ENCODE measurements at places on chromosomes 13 and 19.

DNA sequence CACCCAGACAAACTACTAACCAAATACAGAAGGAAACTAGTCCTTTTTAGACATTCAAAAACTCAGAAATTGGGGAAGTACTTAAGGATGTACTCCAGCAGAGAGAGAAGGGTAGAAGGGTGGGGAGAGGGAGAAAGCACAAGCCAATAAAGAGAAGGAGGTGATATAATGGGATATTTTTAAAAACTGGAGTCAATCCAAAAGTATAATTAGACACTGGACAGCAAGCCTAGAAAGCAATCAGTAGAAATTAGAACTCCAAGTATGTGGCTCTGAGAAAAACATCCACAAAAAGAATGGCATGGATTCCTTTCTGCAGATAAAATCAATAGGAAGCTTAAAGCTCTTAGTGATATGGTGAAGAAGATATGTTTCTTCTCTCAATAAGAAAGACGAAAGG, 55.8 kb downstream of the PEPD start:
- no peak overlapping the region for H3K27ac ChIP-seq
- H3K4me3 ChIP-seq, result no peak overlapping the region
- no peaks in the 10 kb centered on the region for H3K36me3 ChIP-seq
- no peaks in the 10 kb centered on the region for H3K4me1 ChIP-seq

GRCh38 chr19:56848166-56848565, 7.6 kb upstream of the PEG3 start:
- H3K27me3 ChIP-seq, result no peaks in the 10 kb centered on the region
- DNase-seq, result no peak
- no peak overlapping the region for H3K4me3 ChIP-seq
- no peaks in the 10 kb centered on the region for H3K4me1 ChIP-seq
- no peak overlapping the region for H3K27ac ChIP-seq

DNA sequence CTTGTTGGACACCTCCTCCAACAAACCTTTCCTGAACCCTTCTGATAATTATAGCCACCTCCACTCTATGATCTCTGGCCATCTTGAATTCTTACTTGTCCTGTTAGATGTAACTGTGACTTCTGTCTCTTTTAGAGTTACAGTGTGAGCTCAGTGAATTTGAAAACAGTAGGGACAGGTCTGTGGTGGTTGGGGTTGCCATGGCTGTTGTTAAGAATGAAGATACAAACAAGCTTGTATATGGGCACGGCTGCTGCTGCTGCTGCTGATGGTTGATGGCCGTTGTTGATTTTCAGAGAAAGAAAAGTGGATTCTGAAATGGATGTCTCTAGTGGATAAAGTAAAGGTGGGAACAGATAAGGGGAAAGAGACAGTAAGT, 101.5 kb downstream of the STARD13 start:
- H3K4me3 ChIP-seq, result no peak overlapping the region
- peaks cover 6% of the 10 kb centered on the region for H3K36me3 ChIP-seq
- DNase-seq, result no peak
- no peaks in the 10 kb centered on the region for H3K27me3 ChIP-seq
- no peak overlapping the region for H3K27ac ChIP-seq

DNA sequence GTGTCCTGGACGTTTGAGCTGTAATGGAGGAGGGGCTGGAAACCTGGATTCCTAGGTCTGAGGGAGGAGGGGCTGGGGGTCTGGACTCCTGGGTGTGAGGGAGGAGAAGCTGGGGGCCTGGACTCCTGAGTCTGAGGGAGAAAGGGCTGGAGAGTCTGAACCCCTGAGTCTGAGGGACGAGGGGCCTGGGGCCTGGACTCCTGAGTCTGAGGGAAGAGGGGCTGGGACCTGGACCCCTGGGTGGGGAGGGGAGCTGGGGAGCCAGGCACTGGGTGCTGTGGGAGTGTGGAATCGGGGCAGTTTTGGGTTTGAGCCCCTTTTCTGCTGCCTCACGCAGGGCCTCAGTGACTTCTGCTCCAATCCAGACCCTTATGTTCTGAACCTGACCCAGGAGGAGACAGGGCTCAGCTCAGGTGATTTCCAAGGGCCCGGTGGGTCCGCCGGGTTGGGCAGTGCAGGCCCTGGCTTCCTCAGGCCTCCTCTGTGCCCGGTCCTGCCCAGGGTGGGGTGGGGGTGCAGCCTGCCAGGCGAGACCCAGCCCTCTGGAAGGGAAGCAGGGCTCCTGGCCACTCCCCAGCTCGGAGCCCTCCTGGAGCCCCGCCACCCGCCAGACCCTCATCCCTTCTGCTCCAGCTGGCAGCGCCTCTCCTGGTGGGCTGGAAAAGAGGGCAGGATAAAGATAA, 14.4 kb downstream of the TTYH1 start:
- no peak for DNase-seq
- no peaks in the 10 kb centered on the region for H3K27me3 ChIP-seq
- H3K36me3 ChIP-seq, result no peaks in the 10 kb centered on the region
- H3K27ac ChIP-seq, result no peak overlapping the region
- H3K4me3 ChIP-seq, result no peak overlapping the region
- peaks cover 17% of the 10 kb centered on the region for H3K4me1 ChIP-seq

DNA sequence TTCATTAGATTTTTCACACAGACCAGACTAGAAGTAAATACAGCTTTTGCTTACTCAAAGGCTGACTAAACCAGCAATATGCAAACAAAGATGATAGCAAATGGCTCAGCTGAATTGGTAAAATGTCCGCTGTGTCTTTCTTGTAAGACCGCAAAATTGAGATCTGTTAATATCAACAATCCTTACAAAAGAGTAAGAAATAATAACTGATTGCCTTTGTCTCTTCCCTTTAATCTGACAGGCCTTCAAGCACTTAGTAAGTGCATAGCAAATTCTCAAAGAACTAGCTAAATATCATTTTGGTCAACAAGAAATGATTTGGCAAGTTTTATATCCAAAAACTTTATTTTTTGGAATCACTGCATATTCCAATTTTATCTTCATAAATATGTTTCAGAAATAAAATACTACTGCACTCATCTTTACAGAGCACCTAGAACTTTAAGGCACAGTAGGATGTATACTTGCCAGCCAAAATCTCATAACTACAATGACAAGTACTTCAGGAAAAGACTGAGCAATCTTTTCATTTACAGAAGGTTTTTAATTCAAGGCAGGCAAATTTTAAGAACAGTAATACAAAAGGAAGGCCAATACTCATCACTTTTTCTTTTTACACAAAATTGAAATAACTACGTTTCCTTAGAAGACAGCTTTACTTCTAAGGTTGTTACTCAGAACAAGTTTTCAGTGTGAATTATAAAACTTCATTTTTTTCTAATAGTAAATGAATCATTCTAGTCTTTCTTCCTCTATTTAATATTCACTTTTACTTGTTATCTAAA, 1.1 kb downstream of the ELF1 start:
- H3K4me1 ChIP-seq, result peaks cover 19% of the 10 kb centered on the region
- peaks cover 13% of the 10 kb centered on the region for H3K36me3 ChIP-seq
- DNase-seq, result no peak
- peak overlapping the region; percentile 45 for H3K4me3 ChIP-seq

DNA sequence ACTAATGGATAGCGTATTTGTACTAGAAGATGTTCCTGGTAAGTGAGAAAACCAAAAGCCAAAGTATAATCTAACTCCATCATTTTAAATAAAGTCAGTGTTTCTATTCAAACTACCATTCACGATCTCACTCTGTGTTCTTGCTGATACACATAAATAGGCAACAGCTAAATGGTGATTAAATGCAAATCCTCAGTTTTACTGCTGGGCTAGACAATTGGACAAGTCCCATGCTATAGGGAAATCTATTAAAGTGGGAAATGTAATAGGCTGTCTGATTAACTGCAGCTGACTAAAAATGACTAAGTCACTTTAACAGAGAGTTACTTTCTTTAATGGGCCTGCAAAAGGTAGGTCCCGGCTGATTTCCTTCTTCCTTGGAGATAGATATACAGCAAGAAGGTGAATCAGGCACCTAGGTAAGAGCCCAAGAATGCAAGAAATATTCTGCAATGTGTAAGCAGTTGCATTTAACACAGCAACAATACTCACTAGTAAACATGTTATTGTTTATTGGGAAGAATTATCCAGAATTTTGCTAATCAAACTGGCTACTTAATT, 298.4 kb downstream of the SLITRK6 start:
- peaks cover 46% of the 10 kb centered on the region for H3K4me1 ChIP-seq
- peak overlapping the region; percentile 86 for H3K27ac ChIP-seq
- no peaks in the 10 kb centered on the region for H3K27me3 ChIP-seq
- H3K36me3 ChIP-seq, result no peaks in the 10 kb centered on the region
- DNase-seq, result no peak

DNA sequence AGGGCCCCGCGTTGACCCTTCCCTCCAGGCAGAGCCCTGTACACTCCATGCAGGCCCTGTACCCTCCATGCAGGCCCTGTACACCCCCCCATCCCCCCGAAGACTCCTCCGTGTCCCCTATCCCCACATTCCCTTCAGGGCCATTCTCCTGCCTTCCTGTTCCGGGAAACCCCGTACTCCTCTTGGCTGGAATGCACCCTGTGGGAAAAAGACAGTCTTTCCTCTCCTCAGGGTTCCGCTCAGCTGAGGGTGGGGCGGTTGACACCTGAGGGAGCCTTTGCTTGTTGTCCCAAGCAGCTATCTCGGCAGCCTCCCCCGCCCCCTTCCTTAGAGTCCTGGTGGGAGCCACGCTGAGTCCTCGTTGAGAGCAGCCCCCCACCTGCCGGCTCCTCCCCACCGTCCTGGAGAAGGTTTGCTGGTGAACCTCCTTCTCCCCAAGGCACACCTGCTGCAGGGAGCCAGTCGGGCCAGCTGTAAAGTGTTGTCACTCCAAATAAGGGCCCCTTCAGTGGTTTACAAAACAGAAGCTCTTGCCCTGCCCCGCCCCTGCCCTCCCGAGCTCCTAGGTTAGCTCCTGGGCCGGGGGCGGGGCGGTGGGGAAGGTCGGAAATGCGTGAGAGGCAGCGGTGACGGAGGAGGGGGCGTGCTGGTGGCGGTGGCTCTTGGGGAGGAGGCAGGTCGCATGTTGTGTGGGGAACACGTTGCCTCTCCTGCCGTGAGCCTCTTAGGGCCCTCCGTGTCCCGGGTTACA, 1.5 kb downstream of the GNA11 start:
- H3K27ac ChIP-seq, result peak overlapping the region; percentile 5
- H3K4me3 ChIP-seq, result peak overlapping the region; percentile 87
- H3K36me3 ChIP-seq, result no peaks in the 10 kb centered on the region
- peaks cover 17% of the 10 kb centered on the region for H3K4me1 ChIP-seq
- H3K27me3 ChIP-seq, result no peaks in the 10 kb centered on the region
- DNase-seq, result no peak

DNA sequence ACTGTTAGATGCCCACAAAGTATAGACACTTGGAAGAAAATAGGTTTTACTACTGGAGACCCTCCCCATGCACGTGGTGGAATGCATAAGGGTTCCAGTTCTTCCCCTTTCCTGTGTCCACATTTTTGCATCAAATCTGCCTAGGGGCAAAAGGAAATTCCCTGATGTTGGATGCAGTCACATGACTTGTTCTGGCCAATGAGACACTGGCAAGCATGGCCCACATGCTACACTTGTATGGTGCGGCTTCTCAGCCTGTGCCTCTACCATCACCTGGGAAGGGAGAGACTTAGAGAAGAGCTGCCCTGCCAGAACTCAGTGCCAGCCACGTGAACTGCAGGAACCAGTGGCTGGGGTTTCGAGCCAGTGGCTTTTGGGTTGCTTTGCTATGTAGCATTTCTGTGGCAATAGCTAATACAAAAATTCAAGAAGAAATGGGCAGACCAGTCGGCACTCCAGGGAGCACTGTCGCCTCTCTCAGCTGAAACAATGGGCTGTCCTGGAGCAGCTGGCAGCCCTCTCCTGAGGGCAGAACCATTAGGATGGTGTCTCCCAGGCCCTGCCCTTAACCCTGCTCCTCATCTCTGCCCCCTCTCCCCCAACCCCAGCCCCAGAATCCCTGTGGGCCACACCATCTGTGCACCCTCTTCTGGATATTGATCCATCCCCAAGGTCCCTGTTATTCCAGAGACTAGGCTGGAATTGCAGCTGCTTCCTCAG, 634.0 kb downstream of the UQCRFS1 start:
- no peak overlapping the region for H3K27ac ChIP-seq
- DNase-seq, result no peak
- no peak overlapping the region for H3K4me3 ChIP-seq
- H3K27me3 ChIP-seq, result no peaks in the 10 kb centered on the region

GRCh38 chr19:1699386-1699785, 47.0 kb upstream of the TCF3 start:
- no peak overlapping the region for H3K27ac ChIP-seq
- H3K4me3 ChIP-seq, result no peak overlapping the region
- no peak for DNase-seq
- no peaks in the 10 kb centered on the region for H3K4me1 ChIP-seq

DNA sequence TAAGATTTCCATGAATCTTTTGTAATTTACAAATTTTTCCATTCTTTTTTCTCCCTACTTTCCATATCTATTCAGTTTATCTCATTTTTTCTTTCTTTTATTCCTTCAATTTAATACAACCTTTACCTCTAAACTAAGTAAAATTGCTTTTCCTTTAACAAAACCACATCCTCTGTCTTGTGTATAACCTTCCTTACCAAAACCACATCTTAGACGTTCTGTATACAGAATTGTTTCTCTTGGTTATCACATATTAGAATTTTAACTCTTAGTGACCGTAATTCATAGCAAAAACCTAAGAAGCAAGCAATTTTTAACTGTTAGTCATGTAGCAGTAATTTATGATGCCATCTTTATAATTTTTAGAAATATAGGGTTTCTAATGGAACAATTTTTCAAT, 15.0 kb downstream of the PPP5C start:
- no peak overlapping the region for H3K27ac ChIP-seq
- peaks cover 84% of the 10 kb centered on the region for H3K36me3 ChIP-seq
- no peak overlapping the region for H3K4me3 ChIP-seq
- H3K4me1 ChIP-seq, result no peaks in the 10 kb centered on the region

- no peak overlapping the region for H3K27ac ChIP-seq
- H3K4me1 ChIP-seq, result no peaks in the 10 kb centered on the region
- no peaks in the 10 kb centered on the region for H3K27me3 ChIP-seq
- no peak overlapping the region for H3K4me3 ChIP-seq
Measured at GRCh38 chr13:28204690-28205443, 66.5 kb downstream of the PAN3 start.

GRCh38 chr13:106526738-106527444, 8.6 kb downstream of the EFNB2 start:
- H3K4me3 ChIP-seq, result no peak overlapping the region
- H3K27ac ChIP-seq, result no peak overlapping the region
- no peaks in the 10 kb centered on the region for H3K27me3 ChIP-seq
- peaks cover 57% of the 10 kb centered on the region for H3K36me3 ChIP-seq
- DNase-seq, result no peak
- H3K4me1 ChIP-seq, result peaks cover 69% of the 10 kb centered on the region

GRCh38 chr13:41040584-41041334, 20.6 kb upstream of the WBP4 start:
- H3K4me3 ChIP-seq, result no peak overlapping the region
- no peak overlapping the region for H3K27ac ChIP-seq
- H3K4me1 ChIP-seq, result no peaks in the 10 kb centered on the region
- DNase-seq, result no peak

DNA sequence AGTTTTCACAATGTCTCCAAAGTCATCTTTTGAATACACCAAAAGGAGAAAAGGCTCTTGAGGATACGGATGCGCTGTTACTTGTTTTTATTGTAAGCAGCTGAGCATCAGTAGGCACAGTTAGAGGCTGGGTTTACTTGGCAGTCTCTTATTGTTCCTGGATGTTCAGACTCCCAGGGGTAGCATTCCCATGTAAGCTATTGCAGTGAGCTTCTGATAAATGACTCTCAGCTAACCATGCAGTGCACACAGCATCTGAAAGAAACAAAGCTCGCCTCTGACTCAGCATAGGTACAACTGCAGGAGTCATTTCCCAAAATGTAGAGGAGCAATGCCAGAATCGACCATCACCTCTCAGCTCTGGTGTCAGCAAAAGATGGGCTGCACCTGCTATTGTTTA, 84.8 kb downstream of the DCT start:
- no peak overlapping the region for H3K4me3 ChIP-seq
- no peaks in the 10 kb centered on the region for H3K36me3 ChIP-seq
- H3K27me3 ChIP-seq, result no peaks in the 10 kb centered on the region
- no peak for DNase-seq

Measured in RWPE2 (cell line).